ENCODE measurements at places on chromosomes 1 and 21.

- no peak for DNase-seq
These were observed 3.0 kb downstream of the MYOG start for GRCh38 chr1:203082571-203083462.

DNA sequence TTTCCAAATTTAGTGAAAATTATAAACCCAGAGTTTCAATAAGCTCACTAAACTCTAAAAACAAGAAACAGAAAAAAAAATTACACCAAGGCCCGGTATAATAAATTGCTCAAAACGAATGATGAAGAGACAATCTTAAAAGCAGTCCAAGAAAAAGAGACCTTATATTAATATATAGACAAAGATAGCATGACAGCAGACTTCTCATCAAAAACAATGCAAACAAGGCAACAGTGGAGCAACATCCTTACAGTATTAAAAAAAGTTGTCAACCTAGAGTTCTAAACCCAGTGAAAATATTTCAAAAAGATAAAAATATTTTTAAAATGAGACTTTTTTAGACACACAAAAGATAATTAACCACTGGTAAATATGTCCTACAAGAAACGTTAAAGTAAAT lies 46.7 kb downstream of the KIFAP3 start:
- DNase-seq = no peak

GRCh38 chr1:226871636-226872327 lies 1.4 kb downstream of the PSEN2 start:
- no peak for DNase-seq

GRCh38 chr1:117209094-117209493 lies 1.6 kb downstream of the VTCN1 start:
- no peak for DNase-seq

DNA sequence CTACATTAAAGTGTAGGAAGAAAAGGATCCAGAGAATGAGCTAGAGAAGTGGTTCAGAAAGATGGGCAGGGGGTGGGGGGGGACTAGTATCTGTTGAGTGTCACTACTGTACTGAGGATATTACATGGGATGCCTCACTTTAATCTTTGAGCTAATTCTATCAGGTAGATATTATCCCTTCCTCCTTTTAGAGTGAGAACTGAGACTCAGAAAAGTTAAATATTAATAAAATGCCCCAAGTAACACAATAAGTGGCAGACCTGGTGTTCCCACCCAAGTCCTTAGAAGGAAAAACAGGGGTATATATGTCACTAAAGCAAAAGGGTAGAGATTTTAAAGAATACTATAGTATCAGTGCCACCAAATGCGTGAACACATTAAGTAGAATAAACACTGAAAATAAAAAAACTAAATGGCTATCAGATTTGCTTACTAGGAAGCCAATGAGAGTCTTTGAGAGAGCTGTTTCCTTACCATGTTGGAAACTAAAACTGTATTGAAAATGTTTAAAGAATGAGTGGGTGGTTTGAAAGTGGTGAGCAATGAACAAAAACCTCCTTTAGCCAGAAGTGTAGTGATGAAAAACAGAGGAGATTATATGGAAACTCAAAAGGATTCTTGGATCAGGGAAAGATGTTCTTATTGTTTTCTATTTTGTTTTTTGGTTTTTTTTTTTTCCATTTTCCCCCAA lies 230.8 kb downstream of the BARHL2 start:
- DNase-seq = no peak

DNA sequence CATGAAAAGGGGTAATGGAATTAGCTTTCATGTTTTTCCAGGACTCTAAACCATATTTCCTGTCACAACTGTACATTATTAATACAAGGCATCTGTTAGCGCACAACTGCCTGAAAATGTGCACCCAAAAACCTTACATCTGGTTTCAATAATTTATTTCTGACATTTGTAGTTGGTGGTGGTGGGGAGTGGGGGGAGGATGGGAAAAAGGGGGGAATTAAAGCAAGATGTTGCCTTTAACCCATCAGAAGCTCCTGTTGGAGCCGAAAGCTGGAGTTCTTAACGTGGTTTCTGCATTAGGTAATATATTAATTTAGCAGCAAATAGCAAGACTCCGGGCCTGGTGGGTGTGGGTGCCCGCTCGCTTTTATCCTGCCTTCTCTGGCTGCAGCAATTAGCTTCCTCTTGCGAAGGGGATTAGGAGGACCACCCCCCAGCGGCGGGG lies 36.9 kb upstream of the HHAT start:
- DNase-seq = no peak

DNA sequence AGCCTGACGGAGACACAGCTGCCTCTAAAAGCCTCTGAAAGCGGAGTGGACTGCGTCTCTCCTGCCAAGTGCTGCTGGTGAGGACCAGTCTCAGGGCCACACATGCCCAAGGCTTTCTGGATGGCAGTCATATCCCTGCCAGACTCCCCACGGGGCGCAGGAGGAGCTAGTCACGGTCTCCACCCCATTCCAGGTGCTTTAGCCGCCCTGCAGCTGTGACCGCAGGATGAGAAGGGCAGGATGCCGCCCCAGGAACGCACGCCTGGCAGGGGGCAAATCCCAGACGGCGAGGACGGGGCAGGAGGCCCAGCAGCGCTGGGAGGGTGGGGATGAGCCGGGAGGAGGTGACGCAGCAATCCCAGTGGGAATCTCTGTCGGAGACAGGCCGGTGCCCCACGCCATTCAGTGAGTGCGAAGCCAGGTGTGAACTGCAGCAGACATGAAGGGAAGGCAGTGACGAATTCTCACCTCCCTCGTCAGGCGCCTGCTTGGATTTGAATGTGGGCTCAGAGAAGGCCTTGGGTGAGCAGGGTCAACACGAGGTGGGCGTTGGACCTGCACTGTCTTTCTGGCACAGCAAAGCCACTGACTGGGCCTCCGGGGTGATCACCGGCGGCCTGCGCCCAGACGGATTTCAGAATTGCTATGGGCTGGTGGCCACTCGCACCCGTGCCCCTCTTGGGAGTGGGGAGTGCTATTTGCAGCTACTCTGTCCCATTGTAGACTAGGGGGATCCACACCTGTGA lies 38.5 kb upstream of the SLC19A1 start:
- DNase-seq = no peak

DNA sequence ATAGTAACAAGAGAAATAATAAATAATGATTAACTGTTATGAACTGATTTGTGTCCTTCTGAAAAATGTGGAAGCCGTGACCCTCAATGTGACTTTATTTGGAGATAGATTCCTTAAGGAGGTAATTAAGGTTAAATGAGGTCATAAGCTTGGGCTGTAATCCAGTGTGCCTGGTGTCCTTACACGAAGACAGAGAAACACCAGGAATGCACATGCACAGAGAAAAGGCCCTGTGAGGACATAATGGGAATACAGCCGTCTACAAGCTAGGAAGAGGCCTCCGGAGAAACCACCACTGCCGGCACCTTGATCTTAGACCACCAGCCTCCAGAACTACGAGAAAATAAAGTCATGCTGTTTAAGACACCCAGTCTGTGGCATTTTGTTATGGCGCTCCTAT lies 215.9 kb downstream of the NEGR1 start:
- DNase-seq = no peak

DNA sequence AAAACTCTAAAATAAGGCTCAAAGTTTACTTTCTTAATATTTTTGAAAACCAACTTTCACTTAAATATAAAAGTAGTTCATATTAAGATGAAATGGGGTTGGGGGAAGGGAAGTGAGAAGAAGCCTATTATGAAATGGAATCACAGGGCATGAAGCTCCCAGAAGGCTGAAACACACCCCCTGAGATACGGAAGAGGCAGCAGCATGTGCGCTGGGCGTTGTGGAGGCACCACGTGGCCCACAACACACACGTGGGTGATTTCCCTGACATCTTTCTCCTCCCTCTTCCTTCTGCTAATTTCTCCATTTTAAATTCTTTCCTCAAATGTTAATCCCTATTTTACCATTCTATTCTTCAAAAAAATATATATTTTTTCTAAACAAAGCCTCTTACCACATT lies 35.6 kb upstream of the SEC16B start:
- no peak for DNase-seq

DNA sequence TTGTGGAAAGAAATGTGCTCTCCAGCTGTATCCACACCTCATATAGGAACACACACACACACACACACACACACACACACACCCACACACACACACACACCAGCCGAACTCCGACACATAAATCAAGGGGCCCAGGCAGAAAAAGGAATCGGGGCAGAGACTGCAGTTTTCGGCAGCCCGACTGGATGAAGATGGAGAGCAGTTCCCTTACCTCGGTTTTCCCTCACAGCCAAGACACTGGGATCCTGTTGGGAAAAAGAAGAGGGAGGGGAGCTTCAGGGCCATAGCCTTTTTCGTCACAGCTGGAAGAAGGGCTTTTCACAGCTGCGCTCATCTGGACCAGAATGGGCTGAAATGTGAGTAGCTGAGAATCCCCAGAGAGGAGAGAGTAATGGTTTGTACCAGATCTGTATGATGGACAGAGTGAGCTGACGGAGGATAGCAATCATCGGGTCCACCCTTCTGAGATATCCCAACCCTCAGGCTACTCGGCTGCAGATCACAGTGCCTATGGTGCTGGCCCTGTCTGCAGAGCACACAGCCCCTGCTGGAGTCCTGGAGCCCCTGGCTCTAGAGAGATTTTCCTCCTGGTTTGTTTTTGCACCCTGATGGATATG lies 37.7 kb downstream of the PIK3C2B start:
- no peak for DNase-seq

DNA sequence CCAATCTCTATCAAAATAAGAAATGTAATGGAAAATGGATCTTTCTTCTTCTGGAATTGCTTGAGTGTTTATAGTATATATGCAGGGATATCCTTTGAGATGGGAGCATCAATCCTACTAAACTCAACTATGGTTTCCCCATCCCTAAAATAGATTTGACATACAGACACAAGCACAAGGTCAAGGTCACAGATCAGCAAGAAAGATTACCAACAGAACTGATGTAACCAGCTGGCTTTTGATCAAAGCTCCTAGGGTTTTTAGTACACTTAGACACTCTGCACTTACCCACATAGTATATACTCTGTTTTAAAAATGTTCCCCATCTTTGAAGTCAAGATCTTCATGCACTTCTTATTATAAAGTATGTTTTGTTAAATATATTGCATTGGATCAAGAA lies 85.5 kb downstream of the NRIP1 start:
- DNase-seq = no peak

DNA sequence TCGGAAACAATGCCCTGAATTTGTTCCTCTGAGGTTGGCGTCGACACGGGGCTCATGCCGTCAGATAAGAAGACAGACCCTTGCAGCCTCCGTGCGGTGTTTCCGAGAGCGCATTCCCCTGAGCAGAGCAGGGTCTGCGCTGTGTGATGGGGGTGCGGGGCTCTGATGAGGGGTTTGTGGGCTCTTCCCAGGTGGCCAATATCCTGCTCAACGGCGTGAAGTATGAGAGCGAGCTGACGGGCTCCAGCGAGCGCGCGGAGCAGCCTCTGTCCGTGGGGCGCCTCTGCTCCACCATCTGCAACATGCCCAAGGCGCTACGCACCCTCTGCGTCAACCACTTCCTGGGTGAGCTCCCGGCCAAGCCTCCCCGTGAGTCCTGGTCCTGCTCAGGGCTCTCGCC lies 17.3 kb downstream of the SLC45A1 start:
- no peak for DNase-seq

DNA sequence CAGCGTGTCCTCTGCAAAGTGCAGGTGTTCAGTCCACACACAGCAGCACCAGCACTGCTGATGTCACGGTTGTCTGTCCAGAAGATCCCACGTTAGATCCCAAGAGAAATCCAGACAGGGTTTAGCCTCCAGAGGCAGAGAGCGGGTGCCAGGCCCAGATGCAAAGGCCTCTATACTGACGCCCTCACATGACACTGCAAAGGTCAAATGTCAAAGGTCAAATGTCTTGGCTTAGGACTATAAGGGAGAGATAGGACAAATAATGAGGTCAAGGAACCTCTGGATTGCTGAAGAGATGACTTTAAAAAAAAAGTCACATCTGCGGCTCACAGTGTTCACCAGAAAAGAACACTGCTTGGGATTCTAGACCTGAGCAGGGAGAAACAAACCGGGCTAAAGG lies 101.5 kb downstream of the COLGALT2 start:
- DNase-seq = no peak

GRCh38 chr1:2525572-2525919 lies 850 bp downstream of the PANK4 start:
- DNase-seq = no peak

- DNase-seq = no peak
These were observed 9.2 kb downstream of the GCSAML start for GRCh38 chr1:247557926-247558674.
